ENCODE measurements at places on chromosomes 7 and 10. TPM values are rescaled to one million over a fixed set of nuclear protein-coding genes. Genes with fewer than 3 reads are reported as not detected.
A peak's percentile ranks its signal among the peaks of the same experiment; 100 is the strongest.

- no peak overlapping the region for H3K4me3 ChIP-seq
- DNase-seq, result no peak
- no peaks in the 10 kb centered on the region for H3K27me3 ChIP-seq
- H3K36me3 ChIP-seq, result no peaks in the 10 kb centered on the region
Observed at GRCh38 chr10:5502061-5502521, 2.7 kb upstream of the CALML5 start.

GRCh38 chr7:70693686-70694433 lies 438.1 kb upstream of the GALNT17 start:
- H3K4me1 ChIP-seq, result peaks cover 22% of the 10 kb centered on the region
- H3K27me3 ChIP-seq, result peaks cover 9% of the 10 kb centered on the region
- H3K36me3 ChIP-seq, result no peaks in the 10 kb centered on the region
- peak overlapping the region; percentile 83 for H3K4me3 ChIP-seq
- H3K27ac ChIP-seq, result peak overlapping the region; percentile 80

DNA sequence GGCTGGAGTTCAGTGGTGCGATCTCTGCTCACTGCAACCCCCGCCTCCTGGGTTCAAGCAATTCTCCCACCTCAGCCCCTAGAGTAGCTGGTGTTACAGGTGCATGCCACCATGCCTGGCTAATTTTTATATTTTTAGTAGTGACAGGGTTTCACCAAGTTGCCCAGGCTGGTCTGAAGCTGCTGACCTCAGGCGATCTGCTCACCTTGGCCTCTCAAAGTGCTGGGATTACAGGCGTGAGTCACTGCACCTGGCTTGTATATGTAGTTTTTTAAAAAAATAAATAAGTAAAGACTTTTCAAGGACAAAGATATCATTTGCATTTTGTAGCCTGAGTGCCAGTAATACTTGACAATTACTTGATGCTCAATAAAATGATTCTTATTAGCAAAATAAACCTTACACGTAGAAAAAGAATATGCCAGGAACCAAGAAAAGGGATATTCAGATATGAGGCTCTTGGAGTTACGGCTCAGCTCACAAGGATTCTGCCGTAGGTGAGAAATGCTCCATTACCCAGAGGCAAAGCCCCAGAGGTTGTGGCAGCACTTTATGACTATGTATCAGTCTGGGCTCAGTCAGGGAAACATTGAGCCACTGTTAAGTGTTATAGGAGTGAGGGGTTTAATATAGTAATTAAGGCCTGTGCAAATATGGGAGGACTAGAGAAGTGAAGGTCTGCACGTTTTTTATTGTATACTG lies 98.5 kb downstream of the TPST1 start:
- H3K27me3 ChIP-seq, result no peaks in the 10 kb centered on the region
- H3K4me1 ChIP-seq, result peaks cover 28% of the 10 kb centered on the region
- no peak overlapping the region for H3K4me3 ChIP-seq
- no peak overlapping the region for H3K27ac ChIP-seq
- no peaks in the 10 kb centered on the region for H3K36me3 ChIP-seq

GRCh38 chr7:108533712-108534111 lies 7.8 kb upstream of the PNPLA8 start:
- DNase-seq, result no peak
- no peak overlapping the region for H3K27ac ChIP-seq
- no peaks in the 10 kb centered on the region for H3K27me3 ChIP-seq
- H3K4me1 ChIP-seq, result no peaks in the 10 kb centered on the region
- no peaks in the 10 kb centered on the region for H3K36me3 ChIP-seq

GRCh38 chr7:130263130-130263529 lies 3.5 kb upstream of the CPA2 start:
- H3K4me1 ChIP-seq, result no peaks in the 10 kb centered on the region
- H3K27me3 ChIP-seq, result no peaks in the 10 kb centered on the region
- no peaks in the 10 kb centered on the region for H3K36me3 ChIP-seq
- H3K4me3 ChIP-seq, result no peak overlapping the region
- no peak for DNase-seq

CRHR2 gene
- not detected for total RNA-seq

TMEM225B gene
- 0.30 TPM for total RNA-seq
